Stromal cell of bone marrow (primary cell): ENCODE measurements at places on chromosomes 16 and 17.

DNA sequence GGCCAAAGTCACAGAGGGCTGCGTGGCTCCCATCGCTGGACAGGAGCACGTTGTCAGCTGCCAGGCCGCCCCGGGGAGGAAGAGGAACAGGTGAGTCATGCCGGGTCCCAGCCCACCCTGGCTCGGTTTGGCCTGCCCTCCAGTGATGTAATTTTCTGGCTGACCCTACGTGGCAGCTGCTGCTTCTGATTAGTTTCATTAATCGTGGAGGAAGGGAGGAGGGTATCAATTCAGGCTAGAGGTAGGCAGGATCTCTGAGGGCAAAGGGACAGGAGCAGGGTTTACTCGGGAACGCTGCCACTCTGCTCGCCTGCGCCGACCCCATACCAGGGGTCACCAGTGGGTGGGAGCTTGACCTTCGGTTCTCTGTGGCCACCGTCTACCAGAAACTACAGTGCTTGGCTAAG is 11.7 kb upstream of the SPATA32 start:
- DNase-seq = no peak

DNA sequence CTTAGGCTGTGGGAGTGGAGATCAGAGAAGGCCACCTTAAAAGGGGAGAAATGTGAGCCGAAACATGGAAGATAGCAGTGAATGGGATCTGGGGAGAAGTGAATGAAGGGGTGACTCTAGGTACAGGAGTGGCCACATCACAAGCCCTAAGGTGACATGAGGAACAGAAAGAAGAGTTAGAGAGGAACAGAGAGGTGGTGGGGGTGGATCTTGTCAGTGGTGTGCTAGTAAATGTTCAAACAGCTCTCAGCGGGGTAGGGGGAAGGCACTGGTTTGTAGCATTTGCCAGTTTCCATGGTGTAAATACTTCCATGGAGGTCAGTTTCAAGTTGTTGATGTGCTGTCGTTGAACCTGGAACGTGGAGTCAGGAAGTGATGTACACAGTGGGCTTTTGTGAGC is 90.8 kb downstream of the SDR42E1 start:
- no peak for DNase-seq

DNA sequence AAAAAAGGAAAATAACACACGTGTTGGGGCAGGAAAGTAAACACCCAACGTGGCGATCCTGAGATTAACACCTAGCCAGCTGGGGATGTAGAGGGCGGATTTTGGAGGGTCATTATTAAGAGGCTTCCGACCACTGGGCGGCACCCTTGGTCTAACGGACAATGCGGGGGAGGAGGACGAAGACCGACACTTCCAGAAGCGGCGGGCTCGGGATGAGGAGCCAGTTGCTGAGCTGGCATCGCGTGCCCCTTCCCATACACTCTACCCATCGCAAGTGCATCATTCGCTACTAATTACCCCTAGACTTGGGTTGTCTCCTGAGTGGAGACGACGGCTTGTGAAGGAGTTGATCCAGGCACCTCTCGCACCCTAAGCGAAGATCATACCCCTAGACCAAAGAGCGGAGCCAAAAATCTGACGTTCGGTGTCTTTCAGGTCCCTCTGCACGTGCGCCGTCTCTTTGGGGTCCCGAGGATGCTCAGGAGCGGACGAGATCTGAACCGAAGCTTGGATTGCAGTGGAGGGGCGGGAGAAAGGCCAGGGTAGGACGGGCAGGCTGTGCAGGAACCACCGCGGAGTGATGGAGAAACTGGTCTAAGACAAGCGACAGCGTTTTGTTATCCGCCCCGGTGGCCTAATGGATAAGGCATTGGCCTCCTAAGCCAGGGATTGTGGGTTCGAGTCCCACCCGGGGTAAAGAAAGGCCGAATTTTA is 17.6 kb downstream of the ZNF213 start:
- peak; percentile 73 for DNase-seq

DNA sequence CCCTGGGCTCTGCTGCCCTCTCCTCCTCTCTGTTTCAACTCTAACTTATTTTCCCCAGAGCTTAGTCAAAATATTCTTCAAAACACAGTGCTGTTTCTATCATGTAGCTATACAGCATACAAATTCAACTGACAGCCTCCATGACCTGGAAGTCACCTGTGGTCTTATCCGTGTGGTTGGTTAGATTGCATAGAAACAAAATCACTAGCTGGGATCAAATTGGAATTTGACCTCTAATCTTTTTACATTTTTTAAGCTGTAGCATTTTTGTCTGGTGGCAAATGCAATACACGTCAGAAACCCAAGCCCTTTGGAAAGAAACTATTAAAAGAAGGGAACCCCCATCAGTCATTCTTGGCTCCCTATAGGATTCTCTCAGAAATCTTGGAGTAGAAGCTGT is 57.3 kb downstream of the ABCC12 start:
- no peak for DNase-seq

DNA sequence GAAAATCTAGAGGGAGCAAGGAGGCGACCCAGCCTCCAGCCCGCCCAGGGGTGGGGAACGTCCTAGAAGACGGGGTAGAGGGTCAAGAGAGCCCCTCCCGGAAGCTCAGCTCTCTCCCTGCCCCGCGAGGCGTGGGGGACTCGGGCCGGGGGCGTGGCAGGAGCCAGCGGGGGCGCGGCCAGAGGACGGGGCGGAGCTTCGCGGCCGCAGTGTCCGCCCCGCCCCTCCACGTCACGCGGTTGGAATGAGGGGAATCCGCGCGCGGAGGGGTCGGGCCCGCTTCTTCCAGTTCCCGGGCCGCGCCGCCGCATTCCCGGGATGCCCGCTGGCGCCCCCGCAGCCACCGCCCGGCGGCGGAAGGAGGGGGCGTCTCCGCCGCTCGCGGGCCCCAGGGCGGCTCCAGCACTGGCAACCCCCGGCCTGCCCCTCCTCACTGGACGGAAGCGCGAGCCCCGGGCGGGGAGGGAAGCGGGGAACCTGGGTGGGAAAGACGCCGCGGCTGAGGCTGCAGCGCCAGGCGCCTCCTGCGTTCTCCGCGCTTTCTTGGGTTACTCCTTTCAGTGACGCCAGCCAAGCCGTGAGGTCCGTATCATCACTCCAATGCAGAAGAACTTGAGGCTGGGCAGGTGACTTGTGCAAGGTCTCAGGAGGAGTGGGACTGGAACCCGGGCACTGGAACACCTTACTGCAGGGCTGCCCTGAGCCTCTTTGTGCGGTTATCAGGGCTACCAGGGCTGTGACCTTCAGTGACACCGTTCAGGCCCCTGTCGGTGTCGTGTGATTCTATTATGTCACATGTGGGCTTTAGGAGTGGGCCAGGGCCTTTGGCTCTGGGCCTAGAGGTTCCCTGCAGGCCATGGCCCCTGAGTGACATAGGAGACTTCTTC is 4.3 kb downstream of the MYO1C start:
- DNase-seq = peak; percentile 66

DNA sequence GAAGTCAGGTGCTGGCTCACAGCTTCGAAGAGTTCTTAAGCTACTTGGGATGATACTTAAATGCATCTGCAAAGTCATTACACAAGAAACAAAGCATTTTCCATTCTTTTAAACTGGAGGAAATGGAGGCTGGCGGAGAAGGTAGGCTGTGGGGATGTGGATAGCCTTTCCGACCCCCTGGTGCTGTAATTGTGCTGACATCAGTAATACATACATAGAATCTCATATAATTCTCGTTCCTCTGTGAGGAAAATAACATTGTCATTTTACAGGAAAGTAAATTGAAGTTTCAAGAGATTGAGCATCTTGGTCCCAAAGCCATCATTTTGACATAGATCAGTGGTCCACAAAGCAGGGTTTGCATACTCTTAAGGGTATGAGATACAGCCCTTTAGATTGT is 39.5 kb downstream of the UTP18 start:
- DNase-seq = no peak

DNA sequence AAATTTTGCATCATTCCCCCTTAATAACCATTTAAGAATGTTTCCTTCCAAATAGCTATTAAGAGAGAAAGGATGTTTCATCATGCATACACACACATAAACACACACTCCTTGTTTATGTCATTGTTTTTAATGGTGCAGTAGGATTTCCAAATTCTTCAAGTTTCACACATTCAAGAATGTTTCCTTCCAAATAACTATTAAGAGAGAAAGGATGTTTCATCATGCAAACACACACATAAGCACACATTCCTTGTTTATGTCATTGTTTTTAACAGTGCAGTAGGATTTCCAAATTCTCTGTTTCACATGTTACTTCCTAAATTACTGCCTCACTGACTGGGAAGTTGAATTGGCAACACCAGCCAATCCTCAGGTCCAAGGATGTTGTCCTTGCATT is 7.8 kb downstream of the TOX3 start:
- DNase-seq = no peak

GRCh38 chr16:81651758-81652718 is 127.1 kb upstream of the PLCG2 start:
- no peak for DNase-seq

GRCh38 chr16:86042393-86042792 is 143.4 kb downstream of the IRF8 start:
- no peak for DNase-seq

- no peak for DNase-seq
Observed at GRCh38 chr17:38796451-38797157, 2.8 kb downstream of the PIP4K2B start.

DNA sequence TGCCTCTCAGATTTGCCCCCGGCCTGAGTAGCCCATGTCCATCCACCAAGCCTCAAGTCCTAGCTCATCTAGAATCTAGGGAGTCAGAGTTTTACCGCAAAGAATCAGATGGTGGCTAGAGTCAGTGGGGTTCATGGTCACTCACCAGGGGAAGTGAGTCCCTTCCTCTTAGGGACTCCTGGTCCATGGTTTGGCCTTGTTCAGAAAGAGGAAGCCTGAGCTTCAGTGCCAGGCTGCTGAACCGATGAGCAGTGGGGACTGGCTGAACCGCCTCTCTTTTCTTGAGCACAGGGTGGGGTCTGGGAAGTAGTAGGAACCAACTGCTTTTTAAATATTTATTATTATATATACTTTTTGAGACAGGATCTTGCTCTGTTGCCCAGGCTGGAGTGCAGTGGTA is 160.3 kb downstream of the NTN1 start:
- DNase-seq = no peak

GRCh38 chr17:48814504-48814903 is 2.5 kb downstream of the TTLL6 start:
- no peak for DNase-seq

- no peak for DNase-seq
Observed at GRCh38 chr16:85614338-85615013, 1.4 kb downstream of the GSE1 start.

DNA sequence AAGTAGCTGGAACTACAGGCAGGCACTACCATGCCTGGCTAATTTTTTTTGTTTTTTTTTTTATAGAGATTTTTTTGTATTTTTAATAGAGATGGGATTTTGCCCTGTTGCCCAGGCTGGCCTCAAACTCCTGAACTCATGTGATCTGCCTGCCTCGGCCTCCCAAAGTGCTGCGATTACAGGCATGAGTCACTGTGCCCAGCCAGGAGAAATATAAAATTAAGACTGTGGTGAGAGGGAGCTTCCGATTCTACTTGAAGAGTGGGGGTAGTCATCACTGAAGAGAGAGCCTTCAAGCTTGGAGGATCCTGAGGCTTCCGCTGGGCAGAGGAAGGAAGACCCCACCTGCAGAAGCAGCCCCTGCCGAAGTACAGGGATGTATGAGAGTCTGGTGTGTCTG is 34.4 kb upstream of the RGS9 start:
- DNase-seq = no peak

GRCh38 chr17:82318169-82318498 is 726 bp upstream of the CD7 start:
- no peak for DNase-seq

DNA sequence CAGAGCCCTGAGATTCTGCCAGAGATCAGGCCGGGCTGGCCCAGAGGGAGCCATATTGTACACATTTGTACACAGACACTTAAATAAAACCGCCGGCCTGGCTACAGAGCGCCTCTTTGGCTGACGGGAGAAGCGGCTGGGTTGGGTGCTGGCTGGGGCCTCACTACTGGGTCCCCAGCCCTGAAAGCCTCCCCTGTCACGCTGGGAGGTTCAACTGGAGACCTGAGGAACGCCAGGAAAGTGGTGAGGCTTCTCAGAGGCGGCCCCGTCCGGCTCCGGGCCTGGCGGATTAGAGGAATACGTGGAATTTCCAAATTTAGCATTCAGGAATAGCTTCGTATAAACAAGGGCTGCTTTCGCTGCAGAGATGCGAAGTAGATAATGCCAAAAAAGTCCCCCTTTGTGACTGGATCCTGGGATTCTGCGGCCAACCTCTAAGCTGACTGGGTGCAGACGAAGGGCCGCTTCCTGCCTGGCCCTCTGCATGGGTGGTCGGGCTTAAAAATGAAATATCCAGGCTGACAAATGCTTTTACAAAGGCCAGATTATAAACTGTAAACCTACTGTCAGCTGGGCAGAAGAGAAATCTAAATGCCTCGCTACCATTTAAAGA is 252.4 kb downstream of the IRF8 start:
- no peak for DNase-seq

- no peak for DNase-seq
Observed at GRCh38 chr17:65394811-65395472, 166.5 kb downstream of the AXIN2 start.

DNA sequence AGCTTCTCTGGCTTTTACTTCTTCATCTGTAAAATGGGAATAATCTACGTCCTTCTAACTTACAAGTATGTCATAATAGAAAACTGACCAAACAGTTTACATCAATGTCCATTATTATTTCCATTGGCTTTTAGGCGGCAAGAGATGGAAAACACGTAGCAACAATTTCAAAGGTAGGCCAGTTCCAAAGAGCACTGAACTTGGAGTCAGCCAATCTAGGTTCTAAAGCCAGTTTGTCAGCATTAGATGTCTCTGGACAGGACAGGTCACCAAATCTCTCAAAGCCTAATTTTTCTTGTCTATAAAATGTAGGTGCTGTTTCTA is 17.6 kb downstream of the HLF start:
- DNase-seq = no peak

DNA sequence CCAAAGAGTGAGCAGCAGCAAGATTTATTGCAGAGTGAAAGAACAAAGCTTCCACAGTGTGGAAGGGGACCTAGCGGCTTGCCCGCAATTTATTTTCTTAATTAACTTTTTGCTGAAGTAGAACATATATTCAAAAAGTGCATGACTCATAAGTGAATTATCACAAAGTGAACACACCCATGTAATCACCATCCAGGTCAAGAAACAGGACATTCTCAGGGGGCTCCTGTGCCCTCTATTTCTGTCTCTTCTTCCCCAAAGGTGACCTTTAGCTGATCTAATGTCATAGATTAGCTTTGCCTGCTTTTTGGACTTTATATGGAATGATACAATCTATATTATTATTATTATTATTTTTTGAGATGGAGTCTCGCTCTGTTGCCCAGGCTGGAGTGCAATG is 19.9 kb downstream of the ERAL1 start:
- no peak for DNase-seq
